ENCODE measurements at places on chromosomes 1 and 21.

DNA sequence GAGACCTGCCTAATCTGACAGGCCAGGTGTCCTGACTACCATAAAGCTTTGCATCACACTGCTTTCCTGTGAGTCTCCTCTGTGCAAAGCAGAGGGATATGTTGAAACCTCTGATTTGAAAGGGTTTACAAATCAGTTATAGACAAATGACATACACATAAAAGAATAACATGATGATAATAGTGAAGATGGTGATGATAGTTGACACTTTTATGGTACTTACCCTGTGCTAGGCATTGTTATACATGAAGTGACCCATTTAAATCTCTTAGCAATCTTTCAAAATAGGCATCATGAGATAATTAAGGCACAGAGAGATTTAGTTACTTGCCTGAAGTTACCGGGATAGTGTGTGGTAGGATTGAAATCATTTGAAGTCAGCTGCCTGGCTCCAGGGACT lies 34.1 kb upstream of the PKN2 start:
- DNase-seq: peak; percentile 24

DNA sequence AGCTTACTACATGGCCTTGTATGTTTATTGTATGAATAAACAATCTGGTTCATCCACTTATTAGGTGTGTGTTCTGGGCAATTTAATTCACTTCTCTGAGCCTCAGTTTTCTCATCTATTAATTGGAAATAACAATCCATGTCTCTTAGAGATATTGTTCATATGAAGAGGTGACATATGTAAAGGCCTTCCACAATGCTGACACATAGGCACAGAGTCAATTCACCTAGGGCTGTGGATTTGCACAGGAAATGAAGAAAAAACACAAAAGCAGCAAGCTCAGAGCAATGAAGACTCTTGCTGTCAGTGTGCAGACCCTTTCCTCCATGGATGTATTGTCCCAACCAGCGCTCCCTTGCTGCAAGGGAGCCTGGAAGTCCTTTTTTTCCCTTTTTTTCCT lies 195.2 kb upstream of the CAMK1G start:
- no peak for DNase-seq

GRCh38 chr1:50421366-50421748 lies 1.9 kb downstream of the DMRTA2 start:
- DNase-seq: no peak

DNA sequence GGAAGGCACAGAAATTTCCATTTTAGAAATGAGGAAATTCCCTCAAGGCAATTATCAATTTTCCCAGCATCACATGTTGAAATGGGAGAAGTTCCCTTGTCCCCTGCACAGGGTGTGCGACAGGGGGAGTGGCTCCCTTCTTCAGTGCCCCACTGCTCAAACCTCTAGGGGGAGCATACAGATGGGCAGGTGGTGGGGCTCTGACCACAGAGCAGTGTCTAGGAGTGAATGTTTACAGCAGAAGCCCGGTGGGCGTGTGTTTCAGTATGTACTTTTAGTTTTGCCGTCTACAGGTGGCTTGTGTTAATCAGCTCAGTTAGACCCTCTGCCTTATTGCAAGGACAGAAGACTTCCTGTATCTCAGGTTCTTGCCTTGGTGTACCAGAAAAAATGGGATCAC lies 493.7 kb upstream of the PLXNA2 start:
- no peak for DNase-seq

DNA sequence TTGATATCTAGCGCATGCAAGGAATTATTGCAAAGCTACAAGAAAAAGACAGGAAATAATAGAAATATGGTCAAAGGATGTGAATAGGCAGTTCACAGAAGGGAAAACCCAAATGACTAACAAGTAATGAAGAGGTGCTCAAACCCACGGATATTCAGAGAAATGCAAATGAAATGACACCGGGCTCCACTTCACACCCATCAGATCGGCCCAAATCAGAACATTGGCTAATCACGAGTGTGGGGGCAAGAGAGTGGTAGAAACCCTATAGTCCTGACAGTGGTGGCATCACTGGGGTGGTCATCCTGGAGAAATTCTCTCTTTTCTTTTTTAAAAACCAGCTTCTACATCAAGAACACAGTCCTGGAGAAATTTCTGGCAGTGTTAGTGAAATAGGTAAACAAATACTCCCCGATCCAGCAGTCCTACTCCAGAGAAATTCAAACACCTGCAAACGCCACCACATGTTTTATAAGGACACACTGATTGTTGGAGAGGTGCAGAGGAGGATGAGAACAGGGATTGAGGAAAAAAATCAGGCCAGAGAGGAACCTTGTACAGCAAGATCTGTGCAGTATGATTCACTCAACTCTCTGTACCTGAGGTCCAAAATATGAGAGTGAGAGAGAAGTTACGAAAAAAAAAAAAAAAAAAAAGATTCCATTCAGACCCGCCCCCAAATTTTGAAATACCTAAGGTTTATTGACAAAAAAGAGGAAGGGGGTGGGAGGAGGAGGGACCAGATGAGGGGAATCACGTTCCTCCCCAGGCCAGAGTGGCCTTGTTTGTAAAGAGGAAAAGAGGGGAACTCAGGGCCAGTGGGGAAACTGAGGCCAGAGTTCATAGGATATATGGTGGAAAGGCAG lies 9.2 kb upstream of the TNFRSF1B start:
- DNase-seq: no peak

- no peak for DNase-seq
These were observed 18.6 kb upstream of the FMN2 start for GRCh38 chr1:240073097-240073496.

Measured in NCI-H510A treated with DMSO at 0.1 percent for 48 hours (cell line).